ENCODE measurements at places on chromosomes 5 and 9.

GRCh38 chr9:138044485-138045383, 167.2 kb downstream of the CACNA1B start:
- DNase-seq, result no peak

GRCh38 chr9:16458696-16459420, 411.6 kb downstream of the BNC2 start:
- DNase-seq, result no peak

- no peak for DNase-seq
Observed at GRCh38 chr5:89900346-89900745, 509.2 kb downstream of the CETN3 start.

DNA sequence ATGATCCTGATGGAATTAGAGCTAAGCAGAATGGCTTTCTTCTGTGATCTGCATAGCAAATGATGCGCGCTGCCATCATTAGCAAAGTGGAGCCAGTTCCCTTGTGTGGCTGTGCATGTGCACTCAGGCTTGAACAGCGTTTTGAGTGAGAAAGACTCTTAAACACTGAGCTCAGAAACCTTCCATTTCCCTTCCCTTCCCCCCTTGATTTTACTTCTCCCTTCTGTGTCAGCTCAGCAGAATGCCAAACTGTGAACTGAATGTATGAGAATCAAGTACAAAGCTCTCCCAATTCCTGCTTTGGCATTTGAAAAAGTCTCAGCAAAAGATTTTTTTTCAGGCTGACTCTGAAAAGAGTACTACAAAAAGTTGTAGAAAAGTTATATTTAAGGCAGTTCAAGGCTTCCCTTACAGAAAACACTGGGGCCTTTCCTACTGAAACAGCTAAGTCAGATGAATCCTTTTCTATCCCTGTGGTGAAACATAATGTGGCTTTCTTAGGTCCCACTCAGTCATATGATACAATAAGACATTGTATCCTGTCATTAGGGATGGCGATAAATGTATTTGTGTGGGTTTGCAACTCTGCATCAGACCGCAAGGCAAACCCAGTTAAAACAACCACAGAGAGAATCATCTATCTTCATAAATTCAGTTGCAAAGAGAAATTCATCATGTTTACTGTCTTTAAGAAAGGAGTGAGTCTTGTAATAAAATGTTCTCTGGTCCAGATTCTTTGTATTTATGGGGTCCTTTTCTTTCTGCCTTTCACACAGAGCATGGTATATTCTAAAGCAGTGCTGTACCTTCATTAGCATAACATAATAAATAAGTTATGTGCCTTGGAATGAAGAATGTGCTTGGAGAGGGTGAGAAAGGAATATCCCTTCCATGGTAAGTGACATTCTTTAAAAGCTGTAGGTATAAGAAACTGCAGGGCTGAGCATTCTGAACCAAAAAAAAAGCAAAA, 222.6 kb downstream of the CAAP1 start:
- DNase-seq, result no peak

GRCh38 chr5:165673499-165673898, 2168.1 kb downstream of the MAT2B start:
- no peak for DNase-seq

- DNase-seq, result no peak
Observed at GRCh38 chr9:16030528-16031185, 477.8 kb downstream of the CCDC171 start.

- DNase-seq, result no peak
Observed at GRCh38 chr9:79254900-79255650, 316.7 kb upstream of the TLE4 start.

DNA sequence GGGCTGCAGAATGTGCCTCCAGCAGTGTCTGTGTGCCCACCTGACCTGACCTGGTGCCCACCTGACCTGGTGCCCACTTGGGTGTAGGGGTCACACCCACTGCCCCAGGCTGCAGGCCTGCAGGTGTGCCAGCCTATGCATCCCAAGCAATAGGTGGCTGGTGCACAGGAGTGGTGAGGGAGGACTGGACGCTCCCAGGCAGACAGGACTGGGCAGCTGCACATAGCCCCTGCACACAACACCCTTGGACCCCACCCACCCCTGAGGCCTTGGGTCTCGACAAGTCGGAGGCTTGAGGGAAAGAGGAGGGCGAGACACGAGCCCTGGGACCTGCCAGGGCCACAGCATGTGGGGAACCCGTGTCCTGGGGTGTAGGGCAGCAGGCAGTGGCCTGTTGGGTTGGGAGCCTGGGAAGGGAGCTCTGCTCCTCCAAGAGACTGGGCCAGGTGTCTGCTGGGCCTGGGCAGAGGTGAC, 10.8 kb upstream of the NRARP start:
- DNase-seq, result no peak

DNA sequence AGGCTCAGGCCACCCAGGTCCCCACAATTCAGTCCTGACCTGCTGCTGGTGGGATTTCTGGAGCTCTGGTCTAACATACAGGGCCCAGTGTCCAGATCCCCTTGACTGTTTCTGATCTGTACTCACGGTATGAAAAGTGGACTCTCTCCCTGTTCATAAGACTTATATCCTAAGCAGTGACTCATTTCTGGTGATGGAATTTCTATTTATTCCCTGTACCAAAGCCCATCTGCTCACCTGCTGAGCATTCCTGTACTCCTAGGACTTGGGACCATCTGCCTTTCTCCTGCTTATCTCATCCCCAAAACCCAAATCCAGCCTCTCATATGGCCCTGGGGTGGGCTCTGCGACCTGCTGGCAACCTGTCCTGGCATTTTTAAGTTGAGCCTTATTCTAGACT, 86.6 kb downstream of the APBA1 start:
- DNase-seq, result no peak

- DNase-seq, result no peak
Observed at GRCh38 chr5:97067296-97067850, 75.0 kb downstream of the LIX1 start.

- no peak for DNase-seq
Observed at GRCh38 chr9:110208031-110208430, at the start of gene C9orf152. TSS of gene C9orf152 (minus strand) at chr9:110208159. CDS start at chr9:110207579, 580 bp downstream.

- DNase-seq, result no peak
Observed at GRCh38 chr5:54443270-54443669, 12.2 kb upstream of the HSPB3 start.

DNA sequence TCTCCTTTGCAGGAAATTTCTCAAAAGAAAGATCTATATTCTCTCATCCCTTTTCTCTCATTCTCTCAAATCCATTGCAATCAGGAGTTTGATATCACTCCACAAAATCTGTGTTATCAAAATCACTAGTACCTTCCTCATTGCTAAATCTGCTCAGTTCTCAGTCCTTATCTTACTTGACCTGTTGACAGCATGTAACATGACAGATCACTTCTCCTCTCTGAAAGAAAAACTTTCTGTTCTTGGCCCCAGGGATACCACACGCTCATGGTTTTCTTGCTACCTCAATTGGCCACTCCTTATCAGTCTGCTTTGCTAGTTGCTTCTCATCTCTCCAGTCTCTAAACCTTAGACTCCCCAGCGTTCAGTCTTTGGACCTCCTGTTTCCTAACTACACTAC, 22.1 kb downstream of the SRP19 start:
- DNase-seq, result no peak

GRCh38 chr5:42813533-42813932, 1.8 kb upstream of the SELENOP start:
- no peak for DNase-seq

DNA sequence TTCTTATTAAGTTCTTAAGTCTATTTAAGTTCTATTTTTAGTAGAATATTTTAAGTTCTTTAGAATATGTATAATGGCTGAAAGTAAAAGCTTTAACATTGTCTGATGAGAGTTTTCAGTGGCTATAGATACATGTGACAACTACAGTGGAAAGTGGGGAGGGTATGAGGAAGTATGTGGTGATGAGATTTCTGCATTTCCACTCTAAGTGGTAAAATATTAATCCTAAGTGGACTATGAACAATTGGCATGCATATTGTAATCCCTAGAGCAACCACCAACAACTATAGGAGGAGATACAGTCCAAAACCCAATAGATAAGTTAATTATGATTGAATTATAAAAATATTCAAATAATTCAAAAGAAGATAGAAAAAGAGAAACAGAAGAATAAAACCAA, 183.6 kb downstream of the GADD45G start:
- no peak for DNase-seq

DNA sequence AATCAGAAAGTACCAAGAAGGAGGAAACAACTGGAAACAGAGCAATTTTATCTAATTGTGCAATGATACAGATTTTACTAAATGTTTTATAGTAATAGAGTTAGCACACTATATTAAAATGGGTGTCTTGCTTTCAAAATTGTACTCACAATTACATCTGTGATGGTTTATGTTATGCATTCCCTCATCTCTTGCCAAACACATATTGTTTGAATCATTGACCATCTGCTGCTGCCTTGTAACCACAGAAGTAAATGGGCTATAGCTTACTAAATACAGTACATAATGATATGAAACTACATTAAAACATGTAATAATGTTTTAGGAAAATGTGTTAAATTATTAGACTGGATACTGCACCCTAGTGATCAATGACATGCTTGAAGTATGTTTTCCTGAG, 158.1 kb downstream of the SLC25A46 start:
- no peak for DNase-seq

GRCh38 chr9:27433631-27434325, 90.3 kb upstream of the IFNK start:
- DNase-seq, result no peak

DNA sequence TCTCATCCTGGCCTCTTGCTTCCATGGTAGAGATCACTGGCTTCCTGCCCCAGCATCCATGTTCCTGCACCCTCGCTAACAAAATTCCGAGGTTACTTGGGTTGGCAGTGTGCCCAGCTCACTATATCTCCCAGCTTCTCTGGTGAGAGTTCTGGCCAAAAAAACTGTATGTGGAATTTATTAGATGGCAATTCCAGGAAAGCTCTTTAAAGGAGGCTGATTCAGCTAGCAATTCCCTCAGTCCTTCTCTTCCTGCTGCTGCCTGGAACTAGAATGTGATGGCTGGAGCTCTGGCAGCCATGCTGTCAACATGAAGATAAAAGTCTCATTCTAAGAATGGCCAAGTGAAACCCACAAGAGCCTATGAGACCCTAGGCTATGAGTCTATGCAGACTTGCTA, 88.8 kb downstream of the SECISBP2 start:
- no peak for DNase-seq

DNA sequence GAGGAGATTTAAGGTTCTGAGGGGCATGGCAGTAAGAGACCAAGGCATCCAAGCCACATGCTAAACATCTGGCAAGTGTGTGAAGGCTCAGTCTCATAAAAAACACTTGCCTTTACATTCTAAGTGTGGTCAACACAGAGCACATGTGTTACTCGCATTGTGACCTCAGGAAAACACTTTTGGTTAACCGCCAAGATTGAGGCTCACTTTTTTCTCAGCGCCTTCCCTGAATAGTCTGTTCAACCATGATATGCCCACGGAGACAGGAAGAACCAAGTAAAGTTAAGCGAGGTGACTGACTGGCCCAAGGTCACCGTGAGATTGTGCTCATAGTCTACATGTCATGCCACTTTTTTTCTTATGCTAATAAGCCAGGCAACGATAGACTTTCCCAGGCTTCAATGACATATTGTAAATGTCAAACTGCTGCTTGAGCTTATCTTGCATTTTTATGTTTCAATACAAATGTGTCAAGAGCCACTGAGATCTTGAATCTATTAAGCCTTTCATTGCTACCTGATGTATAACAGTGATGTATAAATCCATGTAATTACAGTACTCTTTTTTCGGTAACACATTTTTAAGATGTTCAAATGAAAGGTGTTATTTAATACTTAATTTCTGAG, 21.1 kb upstream of the IL9 start:
- DNase-seq, result no peak

DNA sequence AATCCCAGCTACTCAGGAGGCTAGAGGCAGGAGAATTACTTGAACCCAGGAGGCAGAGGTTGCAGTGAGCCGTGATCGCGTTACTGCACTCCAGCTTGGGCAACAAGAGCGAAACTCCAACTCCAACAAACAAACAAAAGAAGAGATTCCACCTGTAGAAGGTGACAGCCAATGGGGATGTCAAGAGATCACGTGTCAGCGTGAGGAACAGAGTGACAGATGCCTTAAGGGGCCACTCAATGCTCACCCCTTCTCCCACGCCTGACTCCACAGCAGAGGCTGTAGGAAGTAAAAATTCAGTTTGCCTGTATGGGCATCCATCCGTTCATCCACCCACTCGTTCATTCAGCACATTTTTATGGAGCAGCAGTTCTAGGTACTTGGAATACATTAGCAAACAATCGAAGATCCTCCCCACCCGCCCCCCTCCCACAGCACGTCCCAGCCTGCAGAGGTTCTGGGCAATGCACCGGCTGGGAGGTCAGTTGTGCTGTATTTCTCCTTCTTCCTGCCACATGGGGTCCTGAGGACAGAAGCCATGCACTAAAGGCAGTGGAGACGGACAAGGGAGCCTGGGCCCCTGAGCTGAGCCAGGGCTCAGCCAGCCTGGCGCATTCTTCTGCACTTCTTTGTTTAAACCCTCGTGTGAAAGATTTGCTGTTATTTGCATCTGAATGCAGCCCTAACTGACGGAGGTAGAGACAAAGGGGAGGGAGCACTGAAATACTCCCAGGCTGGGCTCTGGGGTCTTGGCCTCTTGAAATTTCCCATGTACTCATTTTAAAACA, 11.3 kb upstream of the RNF130 start:
- DNase-seq, result no peak

GRCh38 chr5:82097-82496, 9.9 kb upstream of the PLEKHG4B start:
- no peak for DNase-seq

DNA sequence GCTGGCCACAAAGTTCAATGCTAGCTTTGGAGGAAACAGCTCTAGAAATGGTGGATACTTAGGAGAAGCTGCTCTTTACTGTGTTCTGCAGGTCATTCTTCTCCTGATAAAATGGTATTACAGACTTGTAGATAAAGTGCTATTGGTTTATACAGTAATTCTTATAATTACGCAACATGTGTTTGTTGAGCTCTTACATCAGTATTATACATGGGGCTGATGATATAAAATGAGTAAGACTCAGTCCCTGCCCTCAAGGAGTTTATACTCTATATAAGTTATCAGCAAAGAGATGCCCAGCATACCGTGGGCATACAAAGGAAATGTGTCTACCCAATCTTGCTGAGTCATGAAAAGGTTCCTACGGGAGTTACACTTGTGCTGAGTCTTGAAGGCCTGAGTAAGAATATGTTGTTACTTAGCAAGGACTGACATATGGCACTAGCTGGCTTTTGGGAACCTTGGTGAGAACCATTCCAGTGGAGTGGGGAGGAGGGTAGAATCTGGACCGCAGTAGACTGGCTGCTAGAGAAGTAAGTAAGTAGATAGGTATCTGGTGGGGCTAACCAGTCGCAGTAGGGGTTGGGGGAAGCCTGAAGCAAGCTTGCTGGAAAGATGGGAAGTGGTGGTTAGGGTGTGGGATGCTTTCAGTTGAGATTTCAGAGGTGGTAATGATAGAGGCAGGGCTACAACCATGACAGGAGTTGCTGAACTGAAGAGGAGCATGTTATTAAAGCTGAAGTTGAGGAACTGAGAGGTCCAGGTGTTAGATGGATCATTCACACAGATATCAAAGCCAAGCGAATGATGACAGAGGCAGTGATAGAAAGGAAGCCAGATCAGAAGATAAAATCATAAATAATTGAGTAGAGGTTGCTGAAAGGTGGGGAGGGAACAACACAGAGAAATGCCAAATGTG, 11.1 kb upstream of the TTC23L start:
- no peak for DNase-seq

GRCh38 chr5:154287136-154287535, 96.6 kb downstream of the GALNT10 start:
- DNase-seq, result no peak

GRCh38 chr9:90441814-90442213, 200.8 kb downstream of the DIRAS2 start:
- DNase-seq, result no peak

- no peak for DNase-seq
Observed at GRCh38 chr9:127421057-127421456, 3.1 kb upstream of the ZNF79 start.
